ENCODE measurements at places on chromosomes 3 and 15.

DNA sequence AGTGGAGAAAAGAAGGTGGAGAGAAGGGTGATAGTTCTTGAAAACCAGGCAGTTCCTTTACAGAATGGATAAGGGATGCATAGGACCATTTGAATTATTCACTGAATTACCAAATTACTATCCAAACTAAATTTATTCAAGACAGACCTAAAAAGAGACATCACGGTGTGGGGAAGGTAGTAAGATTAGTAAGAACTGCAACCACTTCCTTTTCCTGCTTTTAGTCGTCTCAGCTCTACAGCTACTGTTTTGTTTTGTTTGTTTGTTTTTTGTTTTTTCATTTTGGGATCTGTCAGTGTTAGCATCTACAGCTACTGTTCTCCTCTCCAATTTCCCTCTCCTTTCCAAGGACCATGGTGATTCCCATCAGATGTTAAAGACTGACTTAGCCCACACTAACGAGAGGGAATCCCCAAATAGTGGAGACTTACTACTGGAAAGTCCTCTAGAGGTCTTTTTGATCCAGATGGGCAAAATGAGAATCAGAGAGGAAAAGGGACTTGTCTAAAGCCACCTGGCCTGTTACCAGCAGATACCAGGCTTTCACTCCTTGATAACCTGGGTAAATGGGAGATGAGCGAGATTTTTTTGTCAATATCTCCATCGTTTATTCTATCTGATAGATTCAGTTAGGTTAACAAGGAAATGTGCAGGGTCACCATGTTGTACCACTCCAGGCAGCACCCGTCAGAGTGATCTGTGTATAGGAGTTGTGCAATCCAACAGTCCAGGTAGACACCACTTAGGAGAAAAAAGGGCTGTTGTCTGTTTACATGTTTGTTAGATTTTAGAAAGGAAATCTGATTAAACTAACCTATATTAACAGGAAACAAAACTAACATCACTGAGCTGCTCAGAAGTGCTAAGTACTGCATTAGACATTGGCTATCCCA, 6.0 kb downstream of the HCLS1 start:
- no peak for DNase-seq

DNA sequence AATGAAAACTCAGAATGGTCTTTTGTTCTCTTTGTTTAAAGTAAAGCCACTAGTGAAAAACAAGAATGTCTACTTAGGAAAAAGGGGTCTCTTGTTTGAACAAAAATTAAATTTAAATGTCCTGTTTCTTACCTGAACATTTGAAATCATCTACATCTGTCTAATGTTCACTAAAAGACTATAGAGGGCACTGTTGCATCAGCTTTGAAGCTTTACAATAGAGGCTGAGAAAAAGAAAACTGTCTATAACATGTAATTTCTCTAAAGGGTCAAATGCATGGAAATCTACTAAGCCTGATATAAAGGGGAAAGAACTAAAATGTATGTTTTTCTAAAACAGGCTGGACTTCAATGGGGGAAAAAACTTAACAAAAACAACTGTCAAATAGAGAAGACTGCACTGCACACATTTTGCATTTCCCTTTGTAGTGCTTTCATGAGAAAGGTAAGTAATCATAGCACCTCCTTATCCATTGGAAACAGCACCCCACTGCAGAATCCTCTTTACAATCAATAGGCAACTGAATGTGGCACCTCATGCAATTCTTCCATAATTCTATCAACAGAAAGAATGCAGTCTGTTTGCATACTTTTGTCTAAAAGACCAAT, 26.3 kb downstream of the DPH6 start:
- peak; percentile 47 for DNase-seq

- no peak for DNase-seq
Measured at GRCh38 chr3:88957711-88958439, 149.5 kb upstream of the EPHA3 start.

- DNase-seq: no peak
Measured at GRCh38 chr3:191345334-191345733, 15.0 kb upstream of the UTS2B start.

- no peak for DNase-seq
Measured at GRCh38 chr15:92621972-92622533, 33.5 kb downstream of the FAM174B start.

- no peak for DNase-seq
Measured at GRCh38 chr3:138371070-138371965, 22.9 kb downstream of the MRAS start.

GRCh38 chr15:61226361-61227256, 2.5 kb downstream of the RORA start:
- no peak for DNase-seq

- DNase-seq: no peak
Measured at GRCh38 chr3:32302601-32303398, 64.3 kb downstream of the CMTM8 start.

- no peak for DNase-seq
Measured at GRCh38 chr15:51887887-51888592, 58.6 kb downstream of the TMOD3 start.

DNA sequence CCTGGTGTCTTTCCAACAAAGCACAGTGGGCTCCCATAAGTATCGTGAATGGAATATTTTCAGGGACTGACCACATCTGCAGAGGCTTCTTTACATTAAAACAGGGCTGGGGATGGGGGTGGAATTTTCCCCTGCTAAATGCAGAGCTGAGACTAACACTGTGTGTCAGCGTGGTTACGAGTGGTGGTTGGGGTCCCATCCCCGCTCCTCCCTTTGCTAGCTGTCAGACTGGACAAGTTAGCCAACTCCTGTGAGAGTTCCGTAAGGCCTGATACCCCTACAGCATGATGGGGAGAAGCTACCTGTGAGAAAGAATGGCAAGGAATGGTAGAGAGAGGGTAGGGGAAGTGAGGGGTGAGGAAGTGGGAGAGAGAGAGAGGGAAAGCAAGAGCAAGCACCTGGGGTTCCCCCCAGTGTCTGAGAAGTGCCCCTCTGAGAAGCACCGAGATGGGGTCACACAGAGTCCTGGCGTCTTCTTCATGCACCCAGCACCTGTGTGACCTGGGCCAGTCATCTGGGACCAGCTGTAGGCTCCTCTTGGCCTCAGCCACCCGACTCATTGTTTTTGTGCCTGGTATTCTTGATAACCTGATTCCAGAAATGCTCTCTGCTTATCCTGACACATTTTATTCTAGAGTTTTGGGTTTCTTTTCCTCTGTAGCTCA, 395.8 kb downstream of the CACNA2D3 start:
- no peak for DNase-seq

DNA sequence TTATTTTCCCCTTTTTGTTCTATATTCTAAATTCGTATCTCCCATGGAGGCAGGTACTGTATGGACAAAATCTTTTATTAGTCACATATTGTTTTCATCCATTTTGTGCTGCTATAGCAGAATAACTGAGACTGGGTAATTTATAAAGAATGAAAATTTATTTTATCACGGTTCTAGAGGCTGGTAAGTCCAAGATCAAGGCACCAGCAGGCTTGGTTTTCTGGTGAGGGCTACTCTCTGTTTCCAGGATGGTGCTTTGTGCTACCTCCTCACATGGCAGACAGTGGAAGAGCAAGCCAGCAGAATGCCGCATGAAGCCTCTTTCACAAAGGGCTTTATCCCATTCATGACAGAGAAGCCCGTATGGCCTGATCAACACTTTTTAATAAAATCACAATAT, 421.9 kb upstream of the TPRG1 start:
- DNase-seq: no peak

DNA sequence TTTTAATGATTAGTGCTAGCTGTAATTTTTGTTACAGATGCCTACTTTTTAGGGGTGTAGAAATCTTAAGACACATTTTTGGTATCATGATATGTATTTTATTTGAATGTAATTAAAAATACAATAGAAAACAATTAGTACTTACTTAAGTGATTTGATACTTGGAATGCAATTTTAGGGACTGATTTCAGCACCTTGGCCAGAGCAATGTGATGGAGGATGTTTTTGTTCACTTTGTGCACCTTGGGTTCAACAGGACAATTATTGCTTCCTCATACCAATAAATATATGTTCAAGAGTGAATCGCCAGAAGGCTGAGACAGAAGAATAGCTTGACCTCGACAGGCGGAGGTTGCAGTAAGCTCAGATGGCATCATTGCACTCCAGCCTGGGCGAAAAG, 22.3 kb downstream of the GMNC start:
- no peak for DNase-seq

DNA sequence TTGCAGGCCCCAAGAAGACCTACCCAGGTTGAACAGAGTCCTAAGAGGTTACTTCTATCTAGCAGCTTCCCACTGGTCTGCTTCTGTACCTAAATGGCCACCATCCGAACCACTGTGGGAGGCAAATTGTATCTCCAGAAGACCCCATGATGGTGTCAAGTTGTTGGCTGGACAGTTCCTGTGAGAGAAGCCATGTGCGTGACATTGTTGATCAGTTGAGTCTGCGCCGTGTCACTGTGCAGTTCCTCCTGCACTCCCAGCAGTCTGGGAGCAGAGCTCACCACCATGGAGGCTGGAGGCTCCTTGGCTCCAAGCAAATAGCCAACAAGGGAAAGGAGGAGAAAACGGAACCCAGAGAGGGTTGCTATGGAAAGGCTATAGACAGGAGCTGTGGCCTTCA, 7.5 kb upstream of the CYP1A1 start:
- no peak for DNase-seq

GRCh38 chr15:62085740-62086139, 19.0 kb downstream of the C2CD4A start:
- no peak for DNase-seq

DNA sequence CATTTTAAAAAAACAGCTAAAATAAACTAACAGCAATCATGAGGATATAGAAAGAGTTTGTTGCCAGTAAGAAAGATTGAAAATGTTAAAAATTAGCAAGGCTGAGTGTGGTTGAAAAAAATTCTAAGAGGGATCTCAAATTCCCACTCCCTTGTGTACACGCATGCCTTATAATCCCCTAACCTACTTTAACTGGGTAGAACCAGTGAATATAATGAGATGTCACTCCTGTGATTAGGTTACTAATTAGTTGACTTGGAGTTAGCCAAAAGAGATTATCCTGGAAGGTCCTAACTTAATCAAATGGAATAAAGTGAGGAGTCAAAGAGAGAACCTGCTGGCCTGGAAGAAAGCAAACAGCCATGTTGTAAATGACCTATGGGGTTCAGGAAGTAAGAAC, 286.0 kb upstream of the TGFBR2 start:
- no peak for DNase-seq

- DNase-seq: no peak
Measured at GRCh38 chr15:29424118-29424517, 154.5 kb upstream of the NSMCE3 start.

DNA sequence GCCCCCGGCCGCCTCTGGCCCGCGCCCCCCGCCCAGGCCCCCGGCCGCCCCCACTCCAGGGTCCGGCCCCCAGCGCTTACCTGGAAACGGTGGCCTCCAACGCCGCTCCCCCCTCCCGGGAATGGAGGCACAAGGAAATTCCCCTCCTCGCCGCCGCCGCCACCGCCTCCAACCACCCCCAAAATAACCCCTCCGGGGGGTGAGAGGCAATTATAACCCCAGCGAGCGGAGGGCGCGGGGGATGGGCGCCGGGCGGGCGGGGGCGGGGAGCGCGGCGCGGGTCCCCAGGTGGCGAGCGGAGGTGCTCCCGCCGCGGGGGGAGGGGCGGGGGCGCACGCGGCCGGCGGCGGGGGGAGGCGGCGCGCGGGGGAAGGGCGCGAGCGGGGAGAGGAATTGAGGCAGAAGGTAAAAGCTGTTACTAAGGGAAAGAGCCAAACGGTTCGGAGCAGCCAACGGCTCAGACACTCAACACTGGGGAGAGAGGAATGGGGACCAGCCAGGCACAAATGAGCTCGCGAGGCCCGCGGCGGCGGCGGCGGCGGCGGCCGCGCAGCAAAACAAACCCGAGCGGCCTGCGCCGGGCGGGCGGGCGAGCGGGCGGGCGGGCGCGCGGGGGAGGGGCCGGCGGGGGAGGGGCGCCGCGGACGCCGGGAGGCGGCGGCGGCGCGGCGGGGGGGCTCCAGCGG, at the start of gene TBL1XR1:
TSS of gene TBL1XR1 (minus strand) at position 442 of the 686 bp plus-strand sequence. CDS start 132,505 bp downstream, outside the sequence.
- peak; percentile 96 for DNase-seq

GRCh38 chr15:26095710-26096330, 232.7 kb upstream of the ATP10A start:
- no peak for DNase-seq

GRCh38 chr15:94240480-94240879, 9.1 kb downstream of the MCTP2 start:
- DNase-seq: no peak

DNA sequence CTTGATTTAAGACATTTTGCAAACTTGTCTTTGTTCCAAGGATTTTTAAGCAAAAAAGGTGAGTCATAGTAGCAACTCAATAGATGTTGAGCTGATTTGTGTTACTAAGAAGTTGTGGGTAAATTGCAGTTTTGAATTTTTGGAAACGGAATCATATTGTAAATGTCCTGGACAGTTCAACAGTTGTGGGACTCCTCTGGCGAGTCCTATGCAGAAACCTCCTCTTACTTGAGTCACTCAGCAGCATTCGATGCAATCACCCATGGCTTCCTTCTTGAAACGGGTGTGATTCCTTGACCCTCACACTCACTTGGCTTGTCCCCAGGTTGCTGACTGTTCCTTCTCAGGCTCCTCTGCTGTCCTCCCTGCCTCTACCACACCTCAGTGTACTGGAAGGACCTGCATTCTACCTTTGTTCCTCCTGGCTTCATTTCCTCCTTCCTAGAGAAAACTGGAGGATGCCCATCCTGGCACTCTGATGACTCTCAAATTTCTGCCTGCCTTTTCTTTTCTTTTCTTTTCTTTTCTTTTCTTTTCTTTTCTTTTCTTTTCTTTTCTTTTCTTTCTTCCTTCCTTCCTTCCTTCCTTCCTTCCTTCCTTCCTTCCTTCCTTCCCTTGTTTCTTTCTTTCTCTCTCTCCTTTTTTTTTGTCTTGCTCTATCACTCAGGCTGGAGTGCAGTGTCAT, 52.8 kb upstream of the DGKG start:
- no peak for DNase-seq

- no peak for DNase-seq
Measured at GRCh38 chr3:194049394-194049793, 86.6 kb upstream of the HES1 start.

DNA sequence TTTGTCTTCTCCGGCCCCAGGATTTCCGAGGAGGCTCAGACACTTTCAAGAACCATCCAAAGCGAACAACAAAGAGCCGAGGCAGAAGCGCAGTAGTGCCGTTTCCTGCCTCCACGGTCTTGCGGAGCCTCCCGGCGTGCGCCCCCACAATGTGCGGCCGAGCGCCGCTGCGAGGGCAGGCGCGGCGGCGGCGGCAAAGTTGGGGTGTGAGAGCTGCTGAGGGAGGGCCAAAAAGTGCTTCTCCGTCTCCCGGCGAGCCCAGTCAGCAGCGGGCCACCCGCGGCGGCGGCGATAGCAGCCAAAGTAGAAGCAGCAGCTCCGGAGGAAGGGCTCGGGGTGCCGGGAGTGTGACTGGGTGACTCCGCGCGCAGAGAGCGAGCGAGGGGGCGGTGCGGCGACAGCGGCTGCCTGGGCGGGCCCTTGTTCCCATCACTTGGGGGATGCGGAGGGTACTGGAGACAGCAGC, 749.1 kb downstream of the ROBO1 start:
- DNase-seq: no peak

- no peak for DNase-seq
Measured at GRCh38 chr3:4409971-4410573, 57.0 kb downstream of the SUMF1 start.

Measured in NCI-H2227 treated with DMSO at 0.1 percent for 48 hours (cell line).